ENCODE measurements at places on chromosomes 6 and 20.

- no peaks in the 10 kb centered on the region for H3K4me1 ChIP-seq
- H3K36me3 ChIP-seq: no peaks in the 10 kb centered on the region
- no peak overlapping the region for H3K4me3 ChIP-seq
- no peak overlapping the region for H3K27ac ChIP-seq
Measured at GRCh38 chr6:38976801-38977500, 71.6 kb upstream of the GLP1R start.

- no peaks in the 10 kb centered on the region for H3K36me3 ChIP-seq
- no peaks in the 10 kb centered on the region for H3K4me1 ChIP-seq
- no peak overlapping the region for H3K27ac ChIP-seq
- H3K27me3 ChIP-seq: no peaks in the 10 kb centered on the region
Measured at GRCh38 chr6:2182251-2182650, 63.2 kb downstream of the GMDS start.

- no peak overlapping the region for H3K27ac ChIP-seq
- no peak overlapping the region for H3K4me3 ChIP-seq
- H3K36me3 ChIP-seq: no peaks in the 10 kb centered on the region
- no peaks in the 10 kb centered on the region for H3K27me3 ChIP-seq
- H3K4me1 ChIP-seq: peaks cover 7% of the 10 kb centered on the region
Measured at GRCh38 chr6:33763483-33763882, 16.8 kb upstream of the IP6K3 start.

DNA sequence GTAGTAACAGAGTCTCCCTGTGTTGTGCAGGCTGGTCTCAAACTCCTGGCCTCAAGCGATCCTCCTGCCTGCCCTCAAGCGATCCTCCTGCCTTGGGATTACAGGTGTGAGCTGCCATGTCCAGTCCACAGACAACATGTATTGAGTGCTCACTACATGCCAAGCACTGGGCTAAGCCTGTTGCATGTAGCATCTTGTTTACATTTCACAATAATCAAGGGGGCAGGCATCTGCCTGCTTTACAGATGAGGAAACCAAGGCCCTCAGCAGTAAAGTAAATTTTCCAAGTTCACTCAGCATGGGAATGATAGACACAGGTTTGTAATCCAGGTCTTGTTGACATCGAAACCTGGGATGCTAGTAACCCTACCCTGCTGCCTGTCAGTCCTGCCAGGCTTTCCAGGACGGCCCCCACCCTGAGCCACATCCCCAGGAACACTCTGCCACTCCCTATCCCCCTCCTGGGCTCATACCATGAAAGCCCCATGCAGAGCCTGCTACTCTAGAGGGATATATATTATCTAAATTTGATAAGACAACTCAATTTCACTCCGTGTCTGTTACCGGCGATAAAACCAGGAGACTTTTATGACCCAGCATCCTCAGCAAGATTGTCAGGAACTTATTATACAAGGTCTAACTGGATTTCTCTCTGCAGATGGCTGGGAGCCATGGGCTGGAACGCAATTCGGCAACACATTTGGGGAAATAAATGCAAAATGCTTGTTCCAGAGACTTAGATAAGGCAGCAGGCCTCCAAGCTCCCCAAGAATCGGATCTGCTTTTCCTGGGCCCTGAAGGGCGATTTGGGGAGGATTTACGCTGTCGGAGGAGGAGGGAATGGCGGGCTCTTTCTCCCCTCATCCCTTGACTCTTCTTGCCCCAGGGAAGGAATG, 30.4 kb downstream of the CD40 start:
- no peaks in the 10 kb centered on the region for H3K4me1 ChIP-seq
- no peak for DNase-seq
- H3K27ac ChIP-seq: no peak overlapping the region

- no peak for DNase-seq
- no peak overlapping the region for H3K27ac ChIP-seq
- H3K27me3 ChIP-seq: no peaks in the 10 kb centered on the region
Measured at GRCh38 chr20:478949-479429, 16.7 kb upstream of the TBC1D20 start.

DNA sequence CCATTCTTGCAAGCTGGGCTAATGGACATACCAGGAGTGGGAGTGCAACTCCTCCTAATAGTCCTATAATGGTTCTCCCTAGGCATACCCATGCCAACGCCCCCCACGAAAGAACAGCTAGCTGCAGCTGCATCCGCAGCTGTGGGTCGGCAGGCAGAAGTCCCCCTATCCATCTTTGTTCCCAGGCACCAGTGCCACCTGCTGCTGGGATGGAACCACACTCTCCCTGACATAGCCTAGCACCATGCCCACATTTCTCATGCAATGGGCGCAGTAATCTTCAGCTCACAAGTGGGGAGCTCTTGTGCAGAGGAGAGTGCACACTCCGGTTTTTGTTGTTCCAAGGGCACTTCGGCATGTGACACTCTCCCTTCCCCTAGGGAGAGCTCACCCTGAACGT, 567.8 kb downstream of the GRIK2 start:
- H3K4me1 ChIP-seq: no peaks in the 10 kb centered on the region
- no peaks in the 10 kb centered on the region for H3K27me3 ChIP-seq
- H3K4me3 ChIP-seq: no peak overlapping the region

DNA sequence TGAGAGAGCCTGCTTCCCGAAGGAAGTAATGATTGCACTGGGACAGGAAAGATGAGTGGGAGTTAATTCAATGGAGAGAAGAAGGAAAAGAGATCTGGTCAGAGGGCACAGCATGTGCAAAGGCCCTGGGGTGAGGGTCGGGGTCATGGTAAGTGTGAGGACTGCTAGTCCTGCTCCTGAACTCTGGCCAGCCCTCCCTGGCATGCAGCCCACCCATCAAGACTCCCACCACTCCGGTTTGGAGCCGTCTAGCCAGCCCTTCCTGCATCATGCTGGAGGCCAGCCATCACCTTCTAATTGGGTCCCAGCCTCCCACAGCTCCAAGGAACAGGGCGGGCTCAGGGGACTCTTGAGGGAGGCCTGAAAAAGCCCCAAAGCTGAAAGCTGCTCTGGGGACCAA, 42.1 kb downstream of the SRSF3 start:
- no peaks in the 10 kb centered on the region for H3K36me3 ChIP-seq
- H3K4me3 ChIP-seq: no peak overlapping the region
- no peaks in the 10 kb centered on the region for H3K4me1 ChIP-seq
- H3K27ac ChIP-seq: no peak overlapping the region

DNA sequence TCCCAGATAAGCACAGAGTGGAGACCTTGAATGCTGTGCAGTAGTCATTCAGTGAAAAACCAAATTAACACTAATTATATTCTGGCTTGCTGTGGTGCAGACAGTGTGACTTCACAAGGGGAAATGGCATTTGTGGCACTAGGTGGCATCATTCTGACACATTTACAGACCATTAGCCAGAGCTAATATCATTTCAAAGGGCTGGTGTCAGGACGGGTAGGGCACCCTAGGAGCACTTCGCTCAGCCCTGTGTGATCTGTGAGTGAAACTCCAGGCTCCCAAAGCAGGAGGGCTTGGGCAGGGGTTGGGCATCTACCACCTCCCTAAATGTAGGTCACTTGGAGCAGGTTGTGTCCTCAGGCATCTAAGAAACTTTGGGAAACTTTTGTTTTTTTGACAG, 555.8 kb downstream of the PKHD1 start:
- H3K27me3 ChIP-seq: no peaks in the 10 kb centered on the region
- H3K27ac ChIP-seq: no peak overlapping the region
- no peaks in the 10 kb centered on the region for H3K36me3 ChIP-seq
- no peak overlapping the region for H3K4me3 ChIP-seq
